Activated gamma-delta T cell (primary cell): ENCODE measurements at places on chromosomes 3 and 15.
A peak's percentile ranks its signal among the peaks of the same experiment; 100 is the strongest.

- DNase-seq: no peak
Measured at GRCh38 chr3:168026764-168027163, 69.0 kb downstream of the GOLIM4 start.

- DNase-seq: no peak
Measured at GRCh38 chr3:42702982-42703694, 540 bp upstream of the HHATL start.

GRCh38 chr3:17144665-17144993, 259.9 kb downstream of the PLCL2 start:
- no peak for DNase-seq

- no peak for DNase-seq
Measured at GRCh38 chr3:62433396-62433795, 60.0 kb upstream of the FEZF2 start.

DNA sequence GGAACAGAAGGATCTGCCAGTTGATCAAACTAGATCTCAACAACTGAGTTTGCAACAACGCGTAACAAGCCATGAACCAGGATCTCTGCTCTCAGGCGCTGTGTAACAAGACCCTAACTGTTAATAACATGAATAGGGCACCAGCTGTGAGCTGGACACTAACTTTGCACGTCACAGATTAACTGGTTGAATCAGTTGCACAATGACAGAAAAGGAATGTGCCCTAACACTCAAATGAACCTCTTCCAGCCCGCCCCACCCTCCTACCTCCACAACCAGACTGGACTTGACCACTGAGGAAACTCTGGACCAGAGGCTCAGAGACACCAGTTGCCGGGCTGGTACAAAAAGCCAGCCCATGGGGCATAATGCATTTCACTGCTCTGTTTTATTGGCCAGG, 34.3 kb downstream of the MCF2L2 start:
- DNase-seq: no peak

GRCh38 chr3:346186-346585, 149.6 kb downstream of the CHL1 start:
- no peak for DNase-seq

- no peak for DNase-seq
Measured at GRCh38 chr3:72786668-72787067, 61.6 kb downstream of the SHQ1 start.

DNA sequence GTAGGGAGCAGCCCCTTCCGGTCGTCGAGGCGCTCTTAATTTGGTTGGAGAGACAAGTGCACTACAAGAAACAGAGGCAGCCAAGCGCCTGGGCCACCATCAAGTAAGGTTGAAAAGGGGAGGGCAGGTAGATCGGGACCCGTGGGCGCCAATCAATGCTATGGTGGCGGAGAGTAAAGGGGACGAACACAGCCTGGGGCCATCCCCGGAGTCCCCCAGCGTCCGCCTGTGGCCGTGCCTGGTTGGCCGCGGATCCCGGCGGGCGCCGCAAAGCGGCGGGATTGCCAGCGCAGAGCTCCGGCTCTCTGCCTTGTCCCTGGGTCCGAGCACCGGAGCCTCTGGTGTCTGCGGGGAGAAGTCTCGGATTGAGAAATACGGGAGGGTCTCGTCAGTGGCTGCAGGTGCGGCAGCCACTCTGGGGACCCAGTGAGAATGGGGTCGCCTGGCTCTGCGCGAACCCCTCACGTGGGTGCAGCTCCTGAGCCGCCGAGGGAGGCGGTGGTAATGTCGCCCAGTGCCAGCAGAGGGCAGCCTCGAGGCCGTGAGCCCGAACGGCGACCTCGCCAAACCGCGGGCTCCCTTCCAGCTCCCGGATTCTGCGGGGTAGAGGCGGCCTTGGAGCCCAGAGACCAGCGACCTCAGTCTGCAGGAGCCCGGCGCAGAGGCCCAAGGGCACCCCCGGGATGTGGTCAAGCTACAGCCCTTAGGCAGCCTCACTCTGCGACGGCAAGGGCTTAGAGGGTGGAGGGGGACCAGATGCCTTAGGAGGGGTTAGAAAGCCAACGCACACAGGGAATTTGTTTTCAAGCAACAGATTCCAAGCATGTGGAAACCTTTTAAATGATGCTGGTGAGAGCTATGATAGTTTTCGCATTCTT, 10.8 kb downstream of the FOXL2 start:
- peak; percentile 35 for DNase-seq

DNA sequence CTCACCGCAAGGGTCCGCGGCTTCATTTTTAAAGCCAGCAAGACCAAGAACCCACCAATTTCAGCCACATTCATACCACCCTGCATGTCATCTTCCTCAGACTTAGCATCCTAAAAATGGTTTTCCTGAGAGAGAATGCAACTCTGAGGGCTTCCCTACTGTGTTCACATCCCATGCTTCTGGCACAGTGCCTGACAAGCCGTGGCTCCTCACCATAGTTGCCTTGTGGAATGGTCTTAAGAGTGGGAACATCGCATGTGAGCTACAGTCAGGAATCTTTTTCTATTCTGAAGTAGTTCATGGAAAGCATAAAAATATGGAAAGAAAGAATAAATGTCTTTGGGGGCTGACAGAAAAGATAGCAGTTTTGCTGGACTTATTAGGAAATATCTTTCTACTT, 120.3 kb downstream of the RAP2B start:
- DNase-seq: no peak

GRCh38 chr3:60669636-60670035, 581.6 kb downstream of the FHIT start:
- no peak for DNase-seq

DNA sequence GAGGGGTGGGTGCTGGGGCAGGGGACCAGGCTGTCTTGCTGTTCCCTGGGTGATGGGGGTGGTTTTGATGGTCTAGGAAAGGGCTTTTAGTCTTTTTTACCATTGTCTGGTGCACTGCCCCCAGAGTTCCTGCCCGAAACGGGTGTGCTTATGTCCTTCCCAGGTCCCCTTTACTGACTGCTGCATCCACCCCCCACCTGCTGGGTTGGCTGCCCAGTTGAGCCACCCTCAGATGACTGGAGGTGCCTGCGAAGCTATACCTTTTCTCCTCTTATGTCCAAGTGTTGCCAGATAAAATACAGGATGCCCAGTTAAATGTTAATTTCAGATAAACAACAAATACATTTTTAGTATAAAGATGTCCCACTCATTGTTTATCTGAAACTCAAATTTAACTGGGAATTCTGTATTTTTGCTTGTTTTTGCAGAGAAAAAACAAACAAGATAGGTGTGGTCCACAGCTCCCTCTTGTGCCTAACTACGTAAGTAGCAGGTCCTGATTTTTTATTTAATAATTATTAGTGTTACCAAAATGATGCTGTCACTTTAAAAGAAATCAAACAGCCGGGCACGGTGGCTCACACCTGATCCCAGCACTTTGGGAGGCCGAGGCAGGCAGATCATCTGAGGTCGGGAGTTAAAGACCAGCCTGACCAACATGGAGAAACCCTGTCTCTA, 6.1 kb upstream of the RPP14 start:
- no peak for DNase-seq

DNA sequence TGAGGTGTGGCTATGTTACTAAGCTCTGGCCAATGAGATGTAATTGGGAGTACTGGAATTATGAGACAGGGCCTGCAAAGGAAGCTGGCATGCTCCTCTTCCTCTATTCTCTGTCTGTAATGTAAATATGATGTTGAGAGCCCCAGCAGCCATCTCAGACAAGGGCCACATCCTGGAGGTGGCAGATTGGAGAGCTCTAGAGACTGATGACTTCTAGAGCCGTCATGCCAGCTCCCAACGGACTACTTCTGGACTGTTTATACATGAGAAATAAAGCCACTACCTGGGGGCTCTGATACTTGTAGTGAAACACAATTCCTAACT, 19.7 kb downstream of the PLD1 start:
- no peak for DNase-seq

DNA sequence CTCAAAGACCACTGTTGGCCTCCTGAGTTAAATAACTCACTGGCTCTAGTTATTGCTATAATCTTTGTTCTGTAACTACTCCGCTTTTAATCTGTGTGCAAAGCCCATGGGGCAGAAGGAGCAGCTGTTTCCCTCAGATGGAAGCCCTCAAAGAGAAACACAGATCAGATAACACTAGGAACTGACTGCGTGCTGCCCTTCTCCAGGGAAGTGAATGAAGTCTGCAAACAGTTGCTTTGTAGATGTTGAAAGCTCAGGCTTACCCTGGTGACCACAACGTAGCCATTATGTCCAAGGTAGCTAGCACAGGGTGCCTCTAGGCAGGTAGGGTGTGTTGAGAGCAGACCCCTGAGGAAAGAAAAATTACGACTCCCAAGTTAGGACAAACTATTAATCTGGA, 152.3 kb upstream of the STAC start:
- no peak for DNase-seq
